Left forelimb (tissue), 1 donor: ENCODE measurements at places on chromosomes 5 and 9.

GRCh38 chr5:61371474-61371873 is 39.4 kb downstream of the ZSWIM6 start:
- no peak for DNase-seq

DNA sequence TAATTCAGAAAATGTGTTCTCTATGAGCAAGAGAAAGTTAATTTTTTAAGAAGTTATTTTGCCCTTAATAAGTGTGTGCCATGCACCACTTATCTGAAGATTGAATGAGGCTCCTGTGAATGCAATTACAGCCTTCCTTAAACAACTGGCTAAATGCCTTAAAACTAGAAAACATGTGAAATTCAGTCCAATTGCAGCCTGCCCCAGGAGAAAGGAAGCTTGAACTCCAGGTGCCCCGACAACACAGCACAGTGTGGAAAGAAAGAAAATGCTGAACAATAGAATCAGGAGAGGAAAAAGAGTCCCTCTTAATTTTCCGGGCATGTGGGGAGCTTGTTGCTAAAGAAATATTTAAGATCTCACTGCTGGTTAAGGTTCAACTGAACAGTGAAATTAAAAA is 8.8 kb downstream of the LHFPL2 start:
- no peak for DNase-seq

DNA sequence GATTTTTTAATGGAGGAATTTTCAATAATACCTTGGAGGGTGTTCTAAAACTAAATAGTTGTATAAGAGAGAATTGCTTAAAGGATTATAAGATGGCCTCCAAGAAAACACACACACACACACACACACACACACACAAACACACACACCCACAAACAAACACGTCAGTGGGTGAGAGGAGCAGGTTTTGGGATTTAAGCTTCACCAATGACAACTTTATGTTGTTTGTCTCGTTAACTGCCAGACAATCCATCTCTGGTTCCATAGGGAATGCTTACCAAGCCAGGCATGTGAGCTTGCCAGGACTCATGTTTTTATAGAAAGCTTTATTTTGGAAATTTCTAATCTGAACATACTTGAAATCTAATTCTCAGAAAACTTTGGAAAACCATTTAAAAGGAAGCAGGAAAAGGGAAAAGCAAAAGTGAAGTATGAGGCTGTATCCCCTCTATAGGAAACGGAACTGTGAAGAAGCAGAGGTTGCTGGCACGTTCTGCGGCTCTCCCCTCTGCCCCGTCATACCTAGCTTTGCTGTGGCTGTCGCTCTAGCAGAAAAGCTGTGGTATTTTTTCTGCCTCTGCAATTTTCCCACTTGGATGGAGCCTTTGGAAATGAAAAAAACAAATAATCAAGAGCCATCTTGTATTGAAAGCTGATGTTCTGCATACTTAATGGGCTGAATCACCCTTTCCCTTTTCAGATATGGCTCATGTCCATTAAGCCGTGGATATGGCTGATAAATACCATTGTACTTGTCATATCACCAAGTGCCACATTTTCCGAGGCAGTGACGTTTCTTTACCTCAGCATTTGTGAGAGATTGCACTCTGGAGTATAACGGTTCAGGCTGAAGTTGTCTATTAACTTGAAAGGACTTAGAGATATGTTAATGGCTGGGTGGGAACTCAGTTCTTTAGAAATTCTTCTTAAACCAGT is 112.7 kb downstream of the NTRK2 start:
- DNase-seq: no peak

- DNase-seq: no peak
Observed at GRCh38 chr9:137875846-137876245, 1.7 kb upstream of the CACNA1B start.

DNA sequence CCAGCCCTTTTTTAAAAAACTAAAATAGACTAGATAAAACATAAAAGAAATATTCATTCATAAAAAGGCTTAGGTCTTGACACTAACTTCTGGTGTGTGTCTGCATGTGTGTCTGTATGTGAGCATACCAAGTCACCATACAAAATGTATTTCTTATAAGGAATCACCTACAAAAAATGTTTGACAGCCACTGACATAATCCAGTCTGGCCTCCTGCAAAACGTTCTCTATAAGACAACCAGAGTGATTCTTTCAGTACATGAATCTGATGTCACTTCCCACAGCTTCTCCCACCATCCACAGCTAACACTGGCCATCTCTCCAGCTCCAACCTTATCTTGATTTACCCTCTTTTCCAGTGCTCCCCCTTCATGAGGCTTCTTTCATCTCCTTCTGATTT is 192.3 kb downstream of the TLE1 start:
- no peak for DNase-seq
